ENCODE measurements at places on chromosomes 2 and 18.

GRCh38 chr2:222477962-222478608, 53.7 kb downstream of the SGPP2 start:
- DNase-seq = no peak

- DNase-seq = no peak
Measured at GRCh38 chr2:108932736-108933332, 56.2 kb downstream of the EDAR start.

- DNase-seq = no peak
Measured at GRCh38 chr2:100983684-100984310, 18.3 kb upstream of the RPL31 start.

DNA sequence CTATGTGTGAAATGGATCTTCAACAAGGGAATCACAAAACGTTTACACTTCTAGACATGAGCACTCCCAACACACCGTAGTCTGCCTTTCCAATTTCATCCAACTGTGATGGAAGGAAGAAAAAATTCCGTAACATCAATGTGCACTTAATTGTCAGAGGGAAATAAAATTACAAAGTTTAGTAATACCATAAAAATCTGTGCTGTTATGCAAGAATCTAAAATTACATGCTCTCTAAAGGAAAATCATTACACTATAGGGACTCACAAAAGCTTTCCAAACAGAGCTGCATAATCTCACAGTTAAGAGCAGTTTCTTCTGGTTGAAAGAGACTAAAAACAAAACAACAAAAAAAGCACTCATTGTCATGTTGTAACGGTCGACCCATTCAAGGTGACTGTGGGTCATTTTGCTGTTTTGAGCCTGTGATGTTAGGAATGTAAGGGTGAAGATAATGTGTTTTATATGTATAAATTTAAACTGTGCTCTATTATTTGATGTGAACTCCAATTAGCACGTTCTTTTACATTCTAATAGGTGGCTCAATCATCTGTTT, 698.0 kb downstream of the TDRD15 start:
- DNase-seq = no peak

- no peak for DNase-seq
Measured at GRCh38 chr18:46464926-46465655, 191.9 kb downstream of the LOXHD1 start.

DNA sequence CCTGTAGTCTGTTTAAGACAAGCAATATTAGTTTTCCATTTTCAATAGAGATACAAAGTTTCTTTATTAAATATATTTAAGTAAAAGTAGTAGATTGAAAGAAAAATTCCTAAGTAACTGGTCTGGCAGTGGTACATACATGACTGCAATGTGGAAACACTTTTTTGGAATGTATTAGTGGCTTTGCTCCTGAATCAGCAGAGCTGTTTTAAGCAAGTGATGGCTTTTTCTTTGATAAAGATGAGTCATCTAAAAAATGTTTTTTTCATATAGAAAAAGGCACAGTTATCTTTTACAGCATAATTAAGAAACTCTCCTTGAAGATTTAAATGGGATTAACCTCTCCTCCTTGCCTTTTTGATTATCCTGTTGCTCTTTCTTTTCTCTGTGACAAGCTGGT, 34.9 kb downstream of the KDM3A start:
- DNase-seq = no peak
